ENCODE measurements at places on chromosomes 6 and 20. TPM values are rescaled to one million over a fixed set of nuclear protein-coding genes. Genes with fewer than 3 reads are reported as not detected.
A peak's percentile ranks its signal among the peaks of the same experiment; 100 is the strongest.

DNA sequence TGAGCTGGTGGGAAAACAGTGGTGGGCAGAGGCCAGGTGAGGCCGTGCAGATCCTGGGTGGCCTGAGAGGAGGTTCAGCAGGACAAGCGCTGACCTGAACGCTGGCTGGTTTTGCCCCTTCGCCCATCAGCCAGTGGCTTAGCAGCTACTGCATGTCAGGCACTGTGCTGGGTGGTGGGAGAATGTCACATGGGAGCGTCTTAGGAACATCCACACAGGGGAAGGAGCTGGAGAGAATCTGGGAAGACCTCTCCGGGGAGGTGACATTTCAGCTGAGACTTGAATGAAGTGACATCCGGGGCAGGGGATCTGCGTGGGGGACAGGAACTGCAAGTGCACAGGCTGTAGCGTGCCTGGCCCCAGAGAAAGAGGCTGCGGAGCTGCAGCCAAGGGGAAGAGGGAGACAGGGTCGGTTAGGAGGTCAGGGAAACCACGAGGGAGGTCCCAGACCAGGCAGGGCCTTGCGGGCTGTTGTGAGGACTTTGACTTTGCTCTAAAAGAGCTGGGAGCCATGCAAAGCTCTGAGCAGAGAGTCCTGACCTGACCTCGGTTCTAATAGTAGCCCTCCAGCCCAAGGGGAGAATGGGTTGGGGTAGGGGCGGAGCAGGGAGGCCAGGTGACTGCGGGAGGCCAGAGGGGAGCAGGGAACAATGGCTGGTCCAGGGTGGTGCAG lies 156.8 kb upstream of the PTPN1 start:
- DNase-seq = no peak

GRCh38 chr6:103672169-103672568 lies 1187.5 kb downstream of the HACE1 start:
- DNase-seq = no peak

- DNase-seq = no peak
Observed at GRCh38 chr6:842141-842540, 149.2 kb upstream of the EXOC2 start.

DNA sequence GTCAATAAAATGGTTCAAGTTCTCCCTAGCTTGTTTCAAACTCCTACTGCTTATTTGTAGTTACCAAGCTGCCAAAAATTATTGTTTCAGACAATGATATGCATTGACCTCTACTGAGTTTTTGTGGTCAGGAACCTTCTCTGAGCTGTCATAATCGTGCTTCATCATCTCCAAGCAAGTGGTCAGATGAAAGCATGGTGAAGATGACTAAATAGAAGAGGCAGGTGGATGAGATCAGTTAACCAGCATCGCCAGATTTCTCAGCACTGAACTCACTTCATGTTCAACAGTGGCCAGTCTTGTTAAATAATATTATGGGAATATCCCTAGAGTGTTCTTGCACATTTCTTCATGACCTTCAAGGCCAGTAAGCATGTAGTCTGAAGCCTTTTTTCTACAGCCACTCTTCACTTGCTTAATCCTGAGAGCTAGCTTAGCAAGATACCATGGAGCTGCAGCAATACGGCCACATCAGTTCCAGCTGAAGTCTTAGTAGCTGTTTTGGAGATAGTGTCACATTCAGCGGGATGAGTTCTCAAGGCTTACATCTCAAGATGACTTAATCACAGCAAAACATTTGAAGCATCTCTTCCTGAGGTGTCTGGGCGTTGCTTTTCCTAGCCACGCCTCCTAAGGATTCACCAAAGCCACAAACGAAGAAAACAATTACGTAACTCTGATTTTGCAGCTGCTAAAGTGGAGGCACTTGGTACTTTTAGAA lies 101.6 kb upstream of the TMEM30A start:
- peak; percentile 68 for DNase-seq

Gene PKIB
- 0.57 TPM for total RNA-seq

GRCh38 chr6:36618366-36619355 lies 24.5 kb downstream of the SRSF3 start:
- no peak for DNase-seq

GRCh38 chr6:87905101-87905641 lies 142.5 kb upstream of the SPACA1 start:
- no peak for DNase-seq

- no peak for DNase-seq
Observed at GRCh38 chr6:137756788-137757187, 110.3 kb upstream of the TNFAIP3 start.

Gene SLC35F1
- not detected for total RNA-seq

Gene SLA2
- not detected for total RNA-seq

DNA sequence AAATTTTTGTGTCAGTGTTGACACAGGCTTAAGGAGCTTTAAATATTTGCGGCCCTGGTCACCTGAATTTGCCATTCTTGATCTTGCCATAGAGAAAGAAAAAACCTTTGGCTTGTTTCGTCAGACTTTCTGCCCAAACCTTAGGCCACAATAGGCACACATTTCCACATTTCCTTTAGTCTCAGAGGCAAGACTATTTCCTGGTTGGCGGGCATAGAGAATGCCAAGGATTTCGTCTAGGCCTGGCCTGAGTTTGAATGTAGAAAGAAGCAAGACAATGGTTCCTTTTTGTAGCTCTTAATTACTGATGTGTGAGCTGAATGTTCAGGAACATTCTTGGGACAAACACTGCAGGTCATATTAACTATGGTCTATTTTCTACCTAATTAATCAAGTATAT lies 108.1 kb downstream of the TRMT11 start:
- no peak for DNase-seq

Gene FAM162B
- total RNA-seq = not detected

Gene SIRPD
- total RNA-seq = not detected

DNA sequence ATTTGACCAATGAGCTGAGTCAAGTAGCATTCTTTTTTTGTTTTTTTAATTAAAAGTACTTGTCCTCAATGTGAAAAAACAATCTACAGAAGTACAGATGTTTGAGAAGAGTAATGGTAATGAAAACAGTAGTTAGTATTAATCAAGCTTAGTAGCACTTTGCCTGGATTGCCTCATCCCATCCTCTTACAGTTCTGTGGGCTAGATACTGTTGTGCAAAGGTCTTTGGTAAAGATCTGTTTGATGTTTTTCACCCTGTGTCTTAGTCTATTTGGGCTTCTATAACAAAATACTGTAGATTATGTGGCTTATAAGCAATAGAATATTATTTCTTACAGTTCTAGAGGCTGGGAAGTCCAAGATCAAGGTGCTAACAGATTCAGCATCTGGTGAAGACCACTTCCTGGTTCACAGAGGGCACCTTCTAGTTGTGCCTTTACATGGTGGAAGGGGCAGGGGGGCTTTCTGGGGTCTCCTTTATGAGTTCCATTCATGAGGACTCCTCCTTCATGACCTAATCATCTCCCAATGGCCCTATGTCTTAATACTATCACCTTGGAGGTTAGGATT lies 84.3 kb downstream of the SHLD1 start:
- no peak for DNase-seq

Gene FIG4
- 8.7 TPM for total RNA-seq

Gene COL20A1
- not detected for total RNA-seq

Data from LHCN-M2 (cell line).